ENCODE measurements at places on chromosomes 2 and 18.

GRCh38 chr2:26764078-26764887 lies at the start of gene SLC35F6:
TSS of gene SLC35F6 (plus strand) at chr2:26764284. CDS start at chr2:26764350, 66 bp downstream.
- DNase-seq = peak; percentile 56

GRCh38 chr2:41540272-41540998 lies 507.4 kb upstream of the PKDCC start:
- no peak for DNase-seq

GRCh38 chr2:160940699-160941098 lies 219.5 kb upstream of the TANK start:
- no peak for DNase-seq

DNA sequence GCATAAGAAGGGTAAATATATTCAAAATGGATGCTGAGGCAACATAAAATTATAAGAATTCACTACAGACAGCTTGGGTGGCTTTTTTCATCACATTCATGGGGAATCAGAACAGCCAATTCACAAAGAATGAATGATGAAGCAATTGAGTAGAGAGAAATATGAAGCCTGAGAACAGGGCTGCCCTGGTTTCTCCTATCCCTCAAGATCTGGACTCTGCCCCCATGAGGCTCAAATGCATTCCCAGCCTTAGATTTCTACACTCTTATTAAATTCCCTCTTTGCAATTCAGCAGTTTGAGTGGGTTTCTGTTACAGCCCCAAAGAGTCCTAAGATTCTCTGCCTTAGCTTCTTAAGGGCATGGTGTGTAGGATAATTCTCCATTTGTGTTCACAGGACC lies 172.5 kb downstream of the MAIP1 start:
- peak; percentile 16 for DNase-seq

DNA sequence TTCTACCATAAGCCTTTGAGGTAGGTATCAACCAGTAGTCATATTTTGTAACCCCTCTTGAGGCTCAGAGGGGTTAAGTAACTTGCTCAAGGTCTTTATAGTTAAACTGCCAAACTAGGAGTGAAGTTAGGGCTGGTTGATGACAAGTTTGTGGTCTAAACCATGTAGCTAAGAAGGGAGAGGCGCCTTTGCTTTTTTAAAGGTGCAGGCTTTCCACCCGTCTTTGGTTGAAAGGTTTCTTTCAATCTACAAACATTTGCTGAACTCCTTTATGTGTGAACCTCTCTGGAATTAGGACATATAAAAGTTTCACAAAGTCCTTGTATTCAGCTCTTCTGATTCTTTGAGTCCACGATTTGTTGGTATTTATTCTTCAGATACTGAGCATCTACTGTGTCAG lies 2.4 kb upstream of the MTA3 start:
- DNase-seq = no peak

GRCh38 chr18:75223687-75224347 lies 13.2 kb downstream of the TSHZ1 start:
- DNase-seq = no peak

GRCh38 chr18:57353940-57354461 lies 1.6 kb downstream of the ST8SIA3 start:
- DNase-seq = no peak

- DNase-seq = no peak
Observed at GRCh38 chr2:20563833-20564232, 87.1 kb downstream of the HS1BP3 start.

DNA sequence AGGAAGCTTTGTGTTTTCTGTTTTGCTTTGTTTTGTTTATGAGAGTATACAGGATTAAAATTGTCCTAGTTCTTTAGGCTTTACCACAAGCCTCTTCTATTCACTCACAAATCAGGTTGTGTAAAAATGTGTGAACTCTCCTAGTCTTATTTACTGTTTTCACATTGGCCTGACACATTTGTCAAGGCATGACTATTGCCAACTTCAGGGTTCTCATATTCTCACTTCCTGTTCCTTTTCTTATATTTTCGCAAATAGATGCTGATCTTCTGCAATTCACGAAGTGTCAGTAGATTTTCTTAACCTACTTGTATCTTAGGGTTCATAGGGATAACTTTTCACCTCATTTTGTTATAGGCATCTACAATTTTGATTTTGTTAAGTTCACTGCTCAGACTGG lies 67.1 kb downstream of the CCDC102B start:
- DNase-seq = no peak

- no peak for DNase-seq
Observed at GRCh38 chr18:29076645-29077044, 899.7 kb upstream of the CDH2 start.

DNA sequence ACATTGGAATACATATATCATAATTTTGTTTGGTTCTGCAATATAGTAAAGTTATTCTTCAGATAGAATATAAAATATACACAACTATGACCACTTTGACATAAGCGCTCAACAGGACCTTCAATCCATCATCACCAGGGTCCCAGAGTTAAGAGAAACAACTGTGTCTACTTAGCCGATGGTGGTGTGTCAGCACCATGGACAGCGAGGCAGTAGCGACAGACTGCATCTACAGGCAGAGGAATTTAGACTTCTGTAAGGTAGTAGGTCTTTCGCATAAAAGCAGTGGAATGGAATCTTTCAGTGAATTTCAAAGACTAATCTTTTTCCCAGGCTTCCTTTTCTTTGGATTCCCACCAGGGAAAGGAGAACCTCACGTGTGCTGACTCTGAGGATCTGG lies 20.5 kb upstream of the LRPPRC start:
- peak; percentile 9 for DNase-seq

DNA sequence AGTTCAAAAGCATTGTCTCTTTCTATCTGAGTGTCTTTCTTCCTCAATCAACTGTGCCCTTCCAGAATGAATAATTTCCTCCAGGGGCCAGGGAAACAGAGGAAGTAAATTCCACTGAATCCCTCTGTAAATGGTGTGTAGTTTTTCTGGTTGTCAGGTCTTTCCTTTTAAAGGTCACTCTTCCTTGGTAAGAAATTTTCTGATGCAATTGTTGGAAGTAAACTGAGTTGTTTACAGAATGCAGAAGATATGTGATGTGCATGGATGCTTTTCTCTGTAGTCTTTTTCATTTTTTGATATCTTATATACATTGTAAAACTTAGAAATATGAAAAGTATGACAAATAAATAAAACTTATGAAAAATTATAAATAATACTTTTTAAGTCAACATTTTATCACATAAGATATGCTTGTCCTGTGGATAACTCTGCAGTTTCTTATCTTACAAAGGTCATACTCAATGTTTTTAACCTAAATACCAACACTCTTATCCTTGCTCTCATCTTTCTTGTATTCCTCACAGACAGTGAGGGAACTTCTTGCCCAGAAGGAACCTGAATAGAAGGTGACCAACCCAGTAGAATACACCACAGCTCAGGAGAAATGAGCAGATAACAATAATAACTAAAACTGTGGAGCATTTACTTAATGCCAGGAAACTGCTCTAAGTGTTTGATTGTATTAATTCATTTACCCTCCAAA lies 234.5 kb downstream of the METTL4 start:
- DNase-seq = no peak

DNA sequence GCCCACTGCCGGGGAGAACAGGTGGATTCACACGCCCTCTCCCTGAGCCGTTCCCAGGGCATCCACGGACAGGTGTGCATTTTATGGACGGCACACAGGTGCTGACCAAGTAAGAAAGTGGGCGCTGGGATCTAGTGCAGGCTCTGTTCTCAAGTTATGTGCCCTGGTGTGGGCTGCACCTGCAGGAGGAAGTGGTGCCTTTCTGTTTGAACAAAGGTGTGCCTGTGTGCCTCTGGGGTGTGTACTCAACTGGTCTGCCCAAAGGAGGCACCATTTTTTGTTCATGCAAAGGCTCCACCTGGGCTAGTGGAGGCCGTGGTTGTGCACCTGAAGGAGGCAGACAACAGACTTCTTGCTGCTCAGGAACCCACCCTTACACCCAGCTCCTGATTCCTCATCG lies 88.2 kb upstream of the HK2 start:
- DNase-seq = no peak

GRCh38 chr2:196131949-196132925 lies 39.1 kb downstream of the STK17B start:
- no peak for DNase-seq

DNA sequence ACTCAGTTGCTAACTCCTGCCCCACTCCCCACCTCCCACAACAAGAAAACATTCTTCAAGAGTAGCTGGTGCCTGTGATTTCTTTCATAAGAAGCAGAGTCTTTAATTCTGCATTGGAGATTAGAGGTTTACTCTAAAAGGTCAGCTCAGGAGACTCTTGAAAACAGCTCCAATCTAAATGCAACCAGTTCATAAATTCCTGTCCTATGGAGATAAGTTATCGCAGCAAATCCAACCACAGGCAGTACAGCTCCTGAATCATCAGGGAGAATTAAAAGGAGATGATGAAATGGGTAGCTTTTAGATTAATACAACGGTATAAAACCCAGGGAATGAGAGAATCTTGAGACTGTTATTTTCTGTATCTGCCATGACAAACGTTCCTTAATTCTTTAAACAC lies 130.7 kb downstream of the SOCS6 start:
- DNase-seq = peak; percentile 12

DNA sequence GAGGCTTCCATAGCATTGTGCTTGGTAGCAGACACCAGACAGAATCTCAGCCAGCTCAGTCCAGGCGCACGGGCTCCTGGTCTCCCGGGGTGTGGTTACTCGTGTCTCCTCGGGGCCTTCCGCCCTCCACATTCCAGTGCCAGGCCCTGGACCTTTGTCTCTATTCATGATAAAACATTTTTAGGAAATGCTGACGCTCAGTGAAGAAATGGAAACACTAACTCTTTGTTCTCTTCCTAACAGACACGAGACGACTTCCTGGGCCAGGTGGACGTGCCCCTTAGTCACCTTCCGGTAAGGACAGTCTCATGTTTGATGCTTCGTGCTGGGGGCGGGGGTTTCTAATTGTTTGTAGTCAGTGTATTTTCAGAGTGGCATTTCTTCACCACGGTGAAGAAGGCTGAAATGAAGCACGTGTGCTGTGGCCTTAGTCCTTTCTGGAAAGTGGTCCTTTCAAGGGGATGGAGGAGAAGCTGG lies 271.8 kb downstream of the NEDD4L start:
- DNase-seq = no peak

- DNase-seq = peak; percentile 70
Observed at GRCh38 chr2:74502720-74503505, 3.5 kb upstream of the LBX2 start.

- no peak for DNase-seq
Observed at GRCh38 chr2:27322301-27322765, 564 bp downstream of the MPV17 start.

GRCh38 chr18:41226186-41226585 lies 728.8 kb upstream of the PIK3C3 start:
- DNase-seq = no peak

DNA sequence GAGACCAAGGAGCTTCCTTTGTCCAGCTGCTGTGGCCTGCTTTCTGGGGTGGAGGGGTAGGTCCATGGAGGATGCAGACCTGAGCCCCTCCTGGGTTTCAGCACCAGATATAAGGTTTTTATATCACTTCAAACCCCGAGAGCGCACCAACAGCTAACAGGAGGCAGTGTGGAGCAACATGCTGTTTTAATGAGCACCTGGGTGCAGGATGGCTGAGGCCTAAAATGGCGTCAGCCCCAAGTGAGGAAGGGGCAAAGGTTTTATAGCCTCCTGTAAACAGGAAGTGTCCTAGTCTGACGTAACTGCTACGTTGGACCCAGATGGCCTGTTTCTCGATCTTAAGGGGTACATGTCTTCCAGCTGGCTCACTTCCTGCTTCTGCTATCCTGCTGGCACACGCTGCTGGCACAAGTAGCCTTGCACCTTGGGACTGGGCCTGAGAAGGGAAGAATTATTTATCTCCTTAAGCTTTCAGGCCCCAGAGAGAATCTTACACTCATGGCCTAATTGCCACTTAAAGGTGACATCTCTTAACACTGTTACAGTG lies 11.4 kb upstream of the REG1B start:
- no peak for DNase-seq

- no peak for DNase-seq
Observed at GRCh38 chr2:20129331-20130159, 78.1 kb upstream of the LAPTM4A start.

DNA sequence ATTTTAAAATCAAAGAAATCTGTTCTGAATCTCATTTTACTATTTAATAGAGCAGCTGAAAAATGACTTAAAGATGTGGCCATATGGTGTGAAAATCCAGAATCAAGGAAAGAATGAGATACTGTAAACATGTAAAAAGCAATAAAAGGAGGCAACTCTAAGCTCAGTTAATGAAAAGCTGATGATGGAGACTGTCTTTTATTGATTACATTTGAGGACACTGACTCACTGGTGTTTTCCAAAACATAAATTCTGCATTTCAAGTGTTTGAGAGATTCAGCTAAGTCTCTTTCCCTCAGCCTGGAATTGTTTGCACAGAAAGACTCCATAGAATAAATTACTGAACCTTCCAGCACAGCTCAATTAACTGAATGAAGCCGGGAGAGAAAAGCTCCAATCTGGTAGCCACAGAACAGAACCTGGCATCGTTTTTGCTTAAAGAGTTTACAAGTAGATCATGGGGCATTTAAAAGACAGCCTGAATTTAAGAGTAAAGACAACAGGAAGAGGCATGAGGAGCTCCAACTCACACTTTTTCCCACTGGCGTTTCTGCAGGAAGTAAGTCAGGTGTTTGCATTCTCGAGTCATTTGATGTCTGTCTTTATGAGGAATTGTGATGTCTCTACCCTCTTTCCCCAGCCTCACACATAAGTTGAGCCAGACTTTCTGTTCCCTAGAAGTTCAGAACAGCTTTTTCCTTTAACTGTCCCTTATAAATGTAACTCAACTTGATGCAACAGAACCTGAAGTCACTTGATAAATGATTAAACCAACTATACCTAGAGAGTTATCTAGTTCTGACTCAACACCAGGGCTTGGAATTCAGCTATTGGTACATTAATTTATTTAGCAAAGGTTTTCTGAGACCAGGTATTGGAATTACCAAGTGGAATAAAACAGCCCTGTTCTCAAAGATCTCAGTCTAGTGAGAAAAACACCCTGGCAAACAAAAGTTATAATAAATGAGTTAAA lies 53.3 kb downstream of the FTCDNL1 start:
- no peak for DNase-seq

GRCh38 chr2:70607121-70607561 lies 53.5 kb upstream of the TGFA start:
- no peak for DNase-seq

DNA sequence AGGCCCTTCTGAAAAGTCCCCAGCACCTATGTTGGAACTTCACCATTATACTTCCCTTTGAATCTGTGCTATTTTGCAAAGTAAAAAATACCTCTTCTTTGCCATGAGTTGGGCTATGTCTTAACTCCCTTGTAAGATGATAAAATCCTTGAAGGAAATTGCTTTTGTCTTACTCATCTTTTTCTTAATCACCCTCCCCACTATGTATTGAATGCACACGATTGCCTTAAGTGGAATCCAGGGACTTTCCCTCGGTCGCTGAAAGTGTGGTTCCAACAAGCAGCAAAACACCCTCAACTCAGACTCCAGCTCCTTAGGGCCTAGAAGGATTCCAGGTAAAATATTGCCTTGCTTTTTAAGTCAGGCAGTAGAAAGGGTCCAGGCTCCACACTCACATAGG lies 173.2 kb upstream of the ARL4C start:
- DNase-seq = no peak

GRCh38 chr18:39596891-39597290 lies 2031.3 kb upstream of the CELF4 start:
- no peak for DNase-seq

GRCh38 chr18:8765783-8766463 lies 60.6 kb downstream of the MTCL1 start:
- no peak for DNase-seq
